ENCODE measurements at places on chromosomes 2 and 18.
A peak's percentile ranks its signal among the peaks of the same experiment; 100 is the strongest.

GRCh38 chr2:53896864-53897263, 37.1 kb upstream of the GPR75 start:
- DNase-seq, result peak; percentile 60

DNA sequence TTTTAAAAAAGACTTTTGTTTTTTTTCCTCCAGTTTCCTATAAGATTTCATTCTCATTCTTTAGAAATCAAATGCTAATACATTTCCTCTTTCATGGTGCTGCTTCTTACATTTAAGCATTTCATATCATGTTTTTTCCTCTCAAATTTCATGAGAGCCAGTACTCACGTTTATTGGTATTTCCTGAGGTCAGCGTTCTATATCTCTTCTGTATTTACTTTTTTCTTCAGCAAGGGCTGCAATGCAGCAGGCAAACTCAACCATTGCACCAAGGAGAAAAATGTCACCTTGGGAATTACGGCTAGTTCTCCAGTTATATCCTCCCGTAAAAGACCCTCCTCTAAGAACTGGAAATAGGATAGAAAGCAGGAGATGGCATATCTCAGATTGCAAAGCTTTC, 32.4 kb downstream of the UPP2 start:
- no peak for DNase-seq

GRCh38 chr2:3162442-3163077, 215.1 kb downstream of the EIPR1 start:
- no peak for DNase-seq

DNA sequence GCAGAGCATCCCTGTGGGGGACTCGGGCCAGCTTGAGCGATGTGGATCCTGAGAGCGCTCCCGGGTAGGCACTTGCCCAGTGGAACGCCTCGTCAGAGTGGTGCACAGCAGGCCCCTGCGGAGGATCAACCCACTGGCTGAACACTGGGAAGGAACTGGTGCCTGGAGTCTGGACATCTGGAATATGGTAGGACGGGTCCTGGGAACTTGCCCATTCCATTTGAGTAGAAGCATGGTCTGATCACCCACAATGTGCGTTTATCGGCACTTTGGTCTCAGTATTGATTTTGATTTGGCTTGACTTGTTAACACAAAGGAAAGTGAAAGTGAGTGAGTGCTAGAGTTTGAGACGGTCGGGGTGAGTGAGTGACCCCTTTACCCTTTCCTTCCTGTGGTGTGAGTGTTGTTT, 1336.2 kb upstream of the CHAC2 start:
- DNase-seq, result no peak

- DNase-seq, result no peak
Observed at GRCh38 chr2:52613064-52613463, 1154.5 kb upstream of the CHAC2 start.

- no peak for DNase-seq
Observed at GRCh38 chr18:34661464-34662087, 48.5 kb upstream of the DTNA start.

GRCh38 chr18:61284039-61284438, 49.2 kb upstream of the CDH20 start:
- no peak for DNase-seq

DNA sequence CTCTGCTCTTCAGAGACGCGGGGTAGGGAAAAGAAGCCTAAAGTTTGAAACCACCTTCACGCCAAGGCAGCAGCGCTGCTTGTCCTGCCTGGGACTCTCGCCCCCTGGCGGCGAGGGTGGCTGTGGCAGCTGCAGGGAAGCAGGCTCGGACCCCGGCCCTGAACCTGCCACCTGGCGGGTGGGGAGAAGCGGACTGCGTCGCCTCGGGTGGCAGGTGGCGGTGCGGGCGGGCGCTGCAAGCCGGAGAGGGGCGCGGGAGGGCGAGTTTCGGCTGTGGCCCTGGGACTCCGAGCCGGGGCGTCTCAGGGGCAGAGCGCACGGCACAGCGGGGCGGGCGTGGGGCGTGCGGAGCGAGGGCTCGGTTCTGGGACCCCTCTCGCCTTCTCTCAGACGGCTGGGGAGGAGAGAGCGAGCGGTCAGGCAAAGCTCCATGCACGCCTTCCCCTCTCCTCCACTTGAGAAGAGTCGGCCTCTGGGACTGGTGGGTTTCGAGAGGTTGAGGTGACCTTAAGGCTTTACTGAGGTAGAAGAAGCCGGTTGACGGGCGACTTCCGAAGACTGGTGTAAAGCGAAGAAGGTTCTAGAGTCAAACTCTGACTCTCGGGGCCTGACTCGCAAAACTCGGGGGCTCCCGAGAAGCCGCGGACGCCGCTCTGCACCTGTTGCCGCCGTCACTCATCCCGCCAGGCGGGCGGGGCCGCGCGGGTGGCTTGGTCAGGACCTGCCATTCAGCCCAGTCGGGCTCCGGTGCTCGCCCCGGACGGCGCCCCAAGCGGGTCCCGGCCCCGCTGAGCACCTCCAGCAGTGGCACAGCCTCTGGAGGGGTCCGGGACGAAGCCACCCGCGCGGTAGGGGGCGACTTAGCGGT, 1.1 kb upstream of the BOLL start:
- peak; percentile 25 for DNase-seq

- no peak for DNase-seq
Observed at GRCh38 chr2:8544786-8545694, 136.8 kb upstream of the ID2 start.

GRCh38 chr2:165070076-165070475, 114.8 kb upstream of the SLC38A11 start:
- DNase-seq, result no peak

GRCh38 chr2:150133623-150134022, 353.8 kb downstream of the RND3 start:
- peak; percentile 55 for DNase-seq

- DNase-seq, result peak; percentile 92
Observed at GRCh38 chr2:46163804-46164528, 133.2 kb upstream of the EPAS1 start.

GRCh38 chr2:209526561-209526960, 102.7 kb downstream of the MAP2 start:
- no peak for DNase-seq
